Dermis blood vessel endothelial cell (primary cell): ENCODE measurements at places on chromosomes 3 and 15. TPM values are rescaled to one million over a fixed set of nuclear protein-coding genes. Genes with fewer than 3 reads are reported as not detected.

GRCh38 chr3:172808969-172809546 lies 58.5 kb downstream of the ECT2 start:
- peak; percentile 73 for DNase-seq

- no peak for DNase-seq
Observed at GRCh38 chr3:101861212-101861788, 12.0 kb downstream of the NFKBIZ start.

DNA sequence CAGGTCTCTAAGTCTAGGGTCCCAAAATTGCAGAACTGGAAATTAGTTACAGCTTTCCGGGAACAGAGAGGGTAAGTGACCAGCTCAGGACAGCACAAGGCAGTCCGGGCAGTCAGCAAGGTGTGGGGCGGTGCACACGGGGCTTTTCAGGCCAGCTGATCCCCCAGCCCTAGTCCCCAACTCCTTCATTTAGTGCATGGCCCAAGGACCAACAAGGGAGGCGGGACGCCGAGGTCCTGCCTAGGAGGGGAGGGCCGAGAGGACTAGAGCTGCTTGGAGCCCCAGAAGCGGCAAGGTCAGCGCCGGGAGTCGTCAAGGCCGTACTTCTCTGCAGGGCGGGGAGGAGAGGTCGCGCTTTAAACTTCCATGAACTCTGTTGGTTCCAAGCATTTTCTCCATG lies 2.0 kb upstream of the PDE8A start:
- DNase-seq: no peak

GRCh38 chr3:17749281-17749680 lies 6.8 kb upstream of the TBC1D5 start:
- DNase-seq: no peak

POTEB gene
- total RNA-seq: not detected in 2 replicates

POPDC2 gene
- total RNA-seq: 0.33 and 1.7 TPM in 2 replicates

AGTR1 gene
- under 0.01 TPM in 1 of 2 replicates, not detected in the other for total RNA-seq
